ENCODE measurements at places on chromosomes 7 and 10. TPM values are rescaled to one million over a fixed set of nuclear protein-coding genes. Genes with fewer than 3 reads are reported as not detected.

- no peaks in the 10 kb centered on the region for H3K4me1 ChIP-seq
- peak overlapping the region; percentile 5 for H3K27ac ChIP-seq
- peaks cover 27% of the 10 kb centered on the region for H3K36me3 ChIP-seq
These were observed 17.0 kb downstream of the ITIH5 start for GRCh38 chr10:7649673-7650300.

- H3K36me3 ChIP-seq: no peaks in the 10 kb centered on the region
- H3K4me1 ChIP-seq: no peaks in the 10 kb centered on the region
- H3K27me3 ChIP-seq: no peaks in the 10 kb centered on the region
- no peak for DNase-seq
- no peak overlapping the region for H3K27ac ChIP-seq
- no peak overlapping the region for H3K4me3 ChIP-seq
These were observed 25.6 kb downstream of the CCDC3 start for GRCh38 chr10:12975906-12976305.

KNDC1 gene
- 0.16 TPM for total RNA-seq

- no peaks in the 10 kb centered on the region for H3K27me3 ChIP-seq
- DNase-seq: no peak
- no peaks in the 10 kb centered on the region for H3K36me3 ChIP-seq
- H3K27ac ChIP-seq: peak overlapping the region; percentile 84
- H3K4me3 ChIP-seq: no peak overlapping the region
- peaks cover 100% of the 10 kb centered on the region for H3K4me1 ChIP-seq
These were observed 100.3 kb downstream of the CTBP2 start for GRCh38 chr10:125060026-125060425.

- peaks cover 53% of the 10 kb centered on the region for H3K4me1 ChIP-seq
- H3K27me3 ChIP-seq: no peaks in the 10 kb centered on the region
- no peak overlapping the region for H3K4me3 ChIP-seq
- H3K36me3 ChIP-seq: no peaks in the 10 kb centered on the region
- H3K27ac ChIP-seq: peak overlapping the region; percentile 77
These were observed 139.3 kb downstream of the GLI3 start for GRCh38 chr7:42097752-42098151.

RGR gene
- not detected for total RNA-seq

- no peak overlapping the region for H3K4me3 ChIP-seq
- no peak overlapping the region for H3K27ac ChIP-seq
- H3K27me3 ChIP-seq: no peaks in the 10 kb centered on the region
- H3K36me3 ChIP-seq: no peaks in the 10 kb centered on the region
- DNase-seq: no peak
These were observed 45.5 kb upstream of the VKORC1L1 start for GRCh38 chr7:65827366-65827765.

DNA sequence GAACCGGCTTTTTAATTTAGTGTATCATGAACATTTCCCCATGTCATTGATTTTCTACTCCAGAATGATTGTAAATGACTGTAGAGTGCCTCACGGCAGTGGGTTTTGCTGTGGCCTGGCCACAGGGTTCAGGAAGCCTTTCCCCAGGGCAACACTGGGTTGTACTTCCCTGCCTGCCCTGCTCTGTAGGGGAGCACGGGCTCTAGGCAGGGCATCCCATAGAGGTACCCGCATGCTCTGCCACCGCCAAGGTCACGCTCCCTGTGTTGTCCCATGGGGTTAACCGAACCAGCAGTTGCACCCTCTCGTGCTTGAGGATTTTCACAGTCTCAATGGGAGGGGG, 63.8 kb downstream of the BPGM start:
- H3K4me1 ChIP-seq: peaks cover 15% of the 10 kb centered on the region
- H3K27me3 ChIP-seq: no peaks in the 10 kb centered on the region
- H3K36me3 ChIP-seq: no peaks in the 10 kb centered on the region
- peak overlapping the region; percentile 75 for H3K27ac ChIP-seq
- no peak overlapping the region for H3K4me3 ChIP-seq
- DNase-seq: no peak

- H3K27me3 ChIP-seq: no peaks in the 10 kb centered on the region
- no peak for DNase-seq
- peaks cover 52% of the 10 kb centered on the region for H3K4me1 ChIP-seq
- no peak overlapping the region for H3K4me3 ChIP-seq
- H3K27ac ChIP-seq: peak overlapping the region; percentile 90
- H3K36me3 ChIP-seq: no peaks in the 10 kb centered on the region
These were observed 46.6 kb downstream of the BPGM start for GRCh38 chr7:134693256-134693655.

GRCh38 chr7:91549878-91550277, 285.6 kb downstream of the FZD1 start:
- H3K27ac ChIP-seq: no peak overlapping the region
- no peaks in the 10 kb centered on the region for H3K36me3 ChIP-seq
- no peak overlapping the region for H3K4me3 ChIP-seq
- DNase-seq: no peak

DNA sequence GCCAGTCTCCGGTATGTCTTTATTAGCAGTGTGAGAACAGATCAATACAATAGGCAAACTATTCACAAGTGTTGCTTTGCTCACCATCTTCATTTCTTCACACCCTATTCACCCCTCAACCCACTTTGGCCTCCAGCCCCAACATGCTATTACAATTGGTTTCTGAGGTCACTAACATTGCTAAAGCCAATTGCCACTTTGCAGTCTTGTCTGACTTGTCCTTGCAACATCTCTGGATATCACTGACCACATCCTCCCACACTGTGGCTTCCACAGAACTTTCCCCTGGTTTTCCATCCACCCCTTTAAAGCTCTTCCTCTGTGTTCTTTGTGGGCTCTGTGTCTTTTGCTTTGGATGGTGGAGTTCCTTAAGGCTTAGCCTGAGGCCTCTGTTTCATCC, 5.2 kb upstream of the APBB1IP start:
- H3K4me3 ChIP-seq: no peak overlapping the region
- no peak overlapping the region for H3K27ac ChIP-seq
- no peak for DNase-seq
- H3K4me1 ChIP-seq: no peaks in the 10 kb centered on the region
- H3K36me3 ChIP-seq: no peaks in the 10 kb centered on the region

- DNase-seq: peak; percentile 88
- no peaks in the 10 kb centered on the region for H3K36me3 ChIP-seq
- no peak overlapping the region for H3K4me3 ChIP-seq
- H3K27me3 ChIP-seq: no peaks in the 10 kb centered on the region
These were observed 27.1 kb downstream of the OGDH start for GRCh38 chr7:44633254-44634186.

EBF3 gene
- 4.3 TPM for total RNA-seq

- no peaks in the 10 kb centered on the region for H3K4me1 ChIP-seq
- H3K27ac ChIP-seq: no peak overlapping the region
- H3K4me3 ChIP-seq: no peak overlapping the region
- no peaks in the 10 kb centered on the region for H3K36me3 ChIP-seq
- DNase-seq: no peak
These were observed 212.6 kb downstream of the WDR11 start for GRCh38 chr10:121063744-121064143.

CPXM2 gene
- 48.5 TPM for total RNA-seq

DNA sequence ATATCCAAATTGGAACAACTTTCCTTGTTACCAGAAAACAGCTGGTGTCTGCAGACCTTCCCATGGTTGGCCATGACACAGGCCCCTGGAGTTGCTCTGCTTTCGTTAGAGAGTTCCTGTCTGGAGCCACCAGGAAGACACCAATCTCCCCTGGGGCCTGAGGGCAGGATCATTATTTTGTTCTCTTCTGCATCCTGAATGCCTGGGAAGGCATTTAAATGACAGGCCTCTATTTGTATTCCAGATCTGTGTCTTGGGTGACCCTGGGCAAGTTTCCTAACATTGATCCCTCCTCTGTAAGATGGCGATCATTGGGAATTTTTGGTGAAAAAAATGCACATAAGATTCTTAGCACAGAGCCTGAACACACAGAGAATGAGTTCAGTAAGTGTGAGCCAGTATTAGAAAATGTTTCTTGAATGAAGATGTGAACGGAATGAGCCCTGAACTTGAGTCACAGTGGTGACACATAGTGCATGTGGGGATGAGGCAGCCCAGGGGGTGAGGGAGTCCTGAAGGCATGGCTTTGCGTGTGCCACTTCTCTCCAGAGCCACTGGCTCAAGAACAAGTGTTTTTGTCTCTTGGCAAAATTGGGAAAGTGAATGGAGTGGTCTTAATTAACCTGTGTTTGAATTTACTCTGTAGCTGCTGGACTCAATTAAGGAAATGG, 28.4 kb downstream of the BMPER start:
- no peak overlapping the region for H3K4me3 ChIP-seq
- H3K27ac ChIP-seq: no peak overlapping the region
- no peaks in the 10 kb centered on the region for H3K27me3 ChIP-seq
- H3K4me1 ChIP-seq: no peaks in the 10 kb centered on the region

BCAP29 gene
- 104 TPM for total RNA-seq

HMX3 gene
- 0.83 TPM for total RNA-seq

CPA4 gene
- not detected for total RNA-seq

SLC13A4 gene
- not detected for total RNA-seq

MGMT gene
- 33.8 TPM for total RNA-seq

DNA sequence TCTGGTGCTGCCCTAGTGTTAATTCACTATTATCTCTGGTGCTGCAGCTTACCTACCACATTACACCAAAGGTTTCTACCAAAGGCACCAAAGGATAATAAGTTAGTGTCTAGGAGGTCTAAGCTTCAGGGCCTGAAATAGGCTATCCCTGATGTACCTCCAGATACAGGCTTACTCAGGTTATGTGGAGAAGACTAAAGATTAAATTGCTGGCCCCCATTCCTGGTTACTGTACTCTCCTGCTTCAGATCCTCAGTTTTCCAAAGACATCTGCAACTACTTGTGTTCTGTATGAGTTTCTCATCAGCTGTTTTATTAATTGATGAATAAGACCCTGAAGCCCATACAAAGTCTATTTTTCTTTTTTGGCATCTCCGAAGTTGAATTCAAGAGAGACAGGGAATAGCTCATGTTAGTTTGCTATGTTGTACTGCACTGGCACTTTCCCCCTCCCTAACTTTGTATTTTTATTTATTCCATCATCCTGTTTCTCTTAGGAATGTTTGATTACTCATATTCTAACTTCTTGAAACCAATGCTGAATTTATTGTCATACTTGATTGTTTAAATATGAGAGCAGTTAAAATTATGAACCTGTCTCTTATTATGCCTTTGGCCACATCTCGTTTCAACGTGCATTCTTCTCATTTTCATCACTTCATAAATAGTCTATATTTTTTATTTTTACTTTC, 85.9 kb downstream of the PON1 start:
- no peaks in the 10 kb centered on the region for H3K4me1 ChIP-seq
- H3K36me3 ChIP-seq: no peaks in the 10 kb centered on the region
- no peak overlapping the region for H3K27ac ChIP-seq
- H3K27me3 ChIP-seq: no peaks in the 10 kb centered on the region

- H3K27me3 ChIP-seq: no peaks in the 10 kb centered on the region
- peaks cover 44% of the 10 kb centered on the region for H3K4me1 ChIP-seq
- no peak overlapping the region for H3K4me3 ChIP-seq
- H3K27ac ChIP-seq: peak overlapping the region; percentile 23
These were observed 25.4 kb upstream of the ELN start for GRCh38 chr7:74002474-74003017.

ZCCHC24 gene
- total RNA-seq: 123 TPM

LBX1 gene
- not detected for total RNA-seq

SPDYE9 gene
- not detected for total RNA-seq

GATA3 gene
- total RNA-seq: not detected

DNA sequence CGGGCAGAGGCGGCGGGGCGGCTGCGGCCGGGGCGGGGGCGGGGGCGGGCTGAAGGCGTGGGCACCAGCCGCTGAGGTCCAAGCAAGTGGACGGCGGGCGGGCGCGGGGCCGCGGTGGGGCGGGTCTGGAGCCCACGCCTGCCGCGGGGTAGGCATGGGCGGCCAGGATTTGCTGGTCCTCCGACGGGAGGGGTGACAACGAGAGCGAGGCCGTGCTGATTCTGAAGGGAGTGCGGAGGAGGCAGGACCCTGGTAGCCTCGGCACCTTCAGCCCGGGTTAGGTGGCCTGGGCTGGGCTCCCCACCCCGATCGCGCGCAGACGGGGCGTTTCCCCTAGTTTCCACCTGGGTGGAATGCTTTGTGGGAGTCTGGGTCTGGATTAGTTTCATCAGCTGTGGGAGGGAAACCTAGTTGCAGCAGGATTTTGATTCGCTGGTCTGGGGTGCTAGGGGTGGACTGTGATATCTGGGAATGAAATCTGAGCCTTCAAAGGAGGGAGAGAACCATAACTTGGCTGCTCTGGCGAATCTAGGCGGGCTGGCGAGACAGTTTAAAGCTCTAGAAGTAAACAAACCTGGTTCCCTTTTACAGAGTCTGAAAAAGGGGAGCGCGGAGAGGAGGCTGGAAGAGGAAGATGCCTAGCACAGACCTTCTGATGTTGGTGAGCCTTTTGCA, 609 bp downstream of the SGPL1 start:
- peak; percentile 86 for DNase-seq
- H3K4me3 ChIP-seq: peak overlapping the region; percentile 85
- peak overlapping the region; percentile 97 for H3K27ac ChIP-seq
- no peaks in the 10 kb centered on the region for H3K4me1 ChIP-seq

HTR7 gene
- total RNA-seq: 1.2 TPM

OR13A1 gene
- total RNA-seq: 0.16 TPM

DNA sequence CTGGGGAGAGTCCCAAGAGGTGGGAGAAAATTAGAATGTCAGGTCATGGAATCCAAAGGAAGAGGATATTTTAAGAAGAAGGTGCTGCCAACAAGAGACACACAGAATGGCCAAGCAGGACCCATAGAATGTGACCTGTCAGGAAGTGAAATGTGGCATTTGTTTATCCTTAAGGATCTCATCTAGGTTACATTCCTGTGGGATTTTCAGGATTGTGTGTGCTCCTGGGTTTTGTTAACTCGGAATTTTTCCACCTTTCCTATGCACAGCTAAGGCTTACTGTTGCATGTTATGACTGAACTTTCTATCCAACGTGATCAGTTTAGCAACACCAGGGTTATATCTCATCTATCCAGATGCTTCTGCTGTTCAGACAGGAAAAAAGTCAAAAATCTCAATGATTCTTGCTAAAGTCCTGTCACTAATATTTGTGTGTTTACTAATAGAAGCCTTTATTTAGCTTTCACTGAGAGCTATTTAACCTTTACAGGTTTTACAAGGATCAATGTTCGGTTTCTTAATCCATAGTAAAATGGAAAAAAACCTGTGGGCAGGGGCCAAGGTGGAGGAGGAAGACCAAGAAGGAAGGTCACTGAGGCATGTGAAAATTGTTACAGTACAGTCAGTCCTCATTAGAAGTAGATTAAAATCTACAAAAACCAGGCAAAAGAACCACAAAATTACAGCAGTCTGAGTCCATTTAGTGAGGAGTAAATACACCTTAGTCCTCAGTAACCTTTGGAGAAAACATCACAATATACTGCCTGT, 437.8 kb upstream of the NPVF start:
- H3K4me1 ChIP-seq: peaks cover 70% of the 10 kb centered on the region
- no peak for DNase-seq
- no peaks in the 10 kb centered on the region for H3K36me3 ChIP-seq
- peak overlapping the region; percentile 69 for H3K27ac ChIP-seq
- H3K27me3 ChIP-seq: no peaks in the 10 kb centered on the region

Measured in sigmoid colon (tissue), 7 donors.